ENCODE measurements at places on chromosomes 12 and 14.

GRCh38 chr14:69079188-69079742 lies 73.7 kb downstream of the DCAF5 start:
- no peak for DNase-seq

DNA sequence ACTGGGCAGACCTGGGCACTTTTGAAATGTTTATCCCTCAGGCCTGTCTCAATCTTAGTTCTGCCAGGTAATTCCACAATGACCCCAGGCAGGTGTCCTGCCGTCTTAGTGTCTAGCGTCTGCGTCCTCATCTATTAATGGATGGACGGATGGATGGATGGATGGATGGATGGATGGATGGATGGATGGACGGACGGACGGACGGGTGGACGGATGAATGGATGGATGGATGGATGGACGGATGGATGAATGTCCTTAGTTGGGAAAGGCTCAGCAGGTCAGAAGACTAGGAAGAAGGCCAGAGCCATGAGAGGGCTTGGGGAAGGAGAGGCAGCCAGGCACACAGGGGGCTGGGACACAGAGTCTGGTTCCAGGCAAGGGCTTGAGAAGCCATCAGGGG lies 141.3 kb downstream of the CALM1 start:
- no peak for DNase-seq

DNA sequence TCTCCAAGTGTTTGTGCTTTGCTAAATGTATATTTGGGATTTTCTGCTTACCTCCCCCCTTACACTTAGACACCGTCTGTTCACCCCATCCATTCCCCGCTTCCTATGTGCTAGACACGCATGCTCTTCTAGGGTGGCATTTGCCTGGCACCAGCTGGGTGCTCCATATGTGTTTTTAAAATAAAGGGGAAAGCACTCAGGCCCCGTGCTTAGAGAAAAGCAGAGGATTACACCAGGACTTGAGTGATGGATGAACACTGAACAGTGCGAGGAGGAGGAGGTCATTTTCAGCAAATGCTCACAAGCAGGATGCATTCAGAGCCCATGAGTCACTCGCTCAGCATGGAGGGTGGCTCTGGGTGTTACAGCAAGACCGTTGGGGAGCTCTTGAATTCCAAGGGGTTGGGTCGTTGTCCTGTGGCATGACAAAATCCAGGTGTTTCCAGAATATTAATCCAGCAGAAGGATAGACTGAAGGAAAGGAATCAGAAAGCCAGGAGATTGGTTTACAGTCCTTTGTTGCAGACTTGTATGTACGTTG lies 2.9 kb upstream of the BDKRB1 start:
- no peak for DNase-seq

DNA sequence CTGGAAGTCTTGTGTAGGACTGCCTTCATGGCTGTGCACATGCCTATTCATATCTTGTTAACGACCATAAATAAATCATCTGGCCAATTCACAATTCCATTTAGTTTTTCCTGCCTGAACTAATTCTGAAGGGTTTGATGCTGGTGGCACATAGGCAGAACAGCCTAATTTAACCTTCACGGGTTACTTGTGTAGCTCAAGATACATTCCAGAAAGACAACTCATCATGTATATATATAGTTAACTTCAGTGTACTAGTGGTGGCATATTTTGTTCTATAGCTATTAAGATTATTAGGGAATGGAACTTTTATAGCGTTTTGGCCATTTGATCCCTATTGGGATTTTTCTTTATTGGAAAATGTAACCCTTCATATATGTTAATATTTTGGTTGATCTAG lies 31.4 kb downstream of the CFAP54 start:
- DNase-seq = no peak

GRCh38 chr12:46462641-46463355 lies 90.2 kb upstream of the SLC38A2 start:
- no peak for DNase-seq

DNA sequence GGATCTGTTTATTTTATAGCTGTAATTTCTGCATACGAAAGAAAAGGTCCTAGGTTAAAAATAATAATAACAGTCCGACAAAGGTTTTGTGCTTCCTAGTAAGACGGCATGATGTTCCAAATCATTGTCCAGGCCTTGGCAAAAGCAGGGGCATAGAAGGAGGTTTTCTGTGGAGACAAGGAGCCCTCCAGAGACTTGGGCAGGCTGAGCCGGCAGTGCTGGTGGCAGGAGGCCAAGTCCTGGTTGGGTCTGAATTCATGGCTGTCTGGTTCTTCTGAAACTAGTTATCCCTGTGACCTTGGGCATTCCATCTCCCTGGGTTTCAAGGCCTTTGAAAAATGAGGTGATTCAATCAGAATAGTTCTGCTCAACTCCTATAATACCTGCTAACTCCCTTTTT lies 44.0 kb downstream of the KCNK13 start:
- no peak for DNase-seq

DNA sequence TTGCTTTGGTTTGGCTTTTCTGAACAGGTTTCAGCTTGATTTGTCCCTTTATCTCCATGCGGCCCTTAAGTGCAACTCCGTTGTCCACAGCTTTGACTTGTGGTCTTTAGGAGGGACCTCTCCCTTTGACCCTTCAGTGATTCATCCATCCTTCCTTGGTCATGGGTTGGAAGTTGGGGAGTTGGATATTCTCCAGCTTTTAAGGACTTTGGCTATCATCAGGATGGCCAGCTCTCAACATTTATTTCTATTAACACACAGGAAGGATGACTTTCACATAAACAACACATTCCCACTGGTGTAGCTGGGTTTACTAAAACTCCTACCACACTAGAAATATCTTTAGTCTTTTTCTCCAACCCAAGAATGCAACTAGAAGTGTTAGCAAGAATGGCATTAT lies 50.9 kb upstream of the E2F7 start:
- DNase-seq = no peak

DNA sequence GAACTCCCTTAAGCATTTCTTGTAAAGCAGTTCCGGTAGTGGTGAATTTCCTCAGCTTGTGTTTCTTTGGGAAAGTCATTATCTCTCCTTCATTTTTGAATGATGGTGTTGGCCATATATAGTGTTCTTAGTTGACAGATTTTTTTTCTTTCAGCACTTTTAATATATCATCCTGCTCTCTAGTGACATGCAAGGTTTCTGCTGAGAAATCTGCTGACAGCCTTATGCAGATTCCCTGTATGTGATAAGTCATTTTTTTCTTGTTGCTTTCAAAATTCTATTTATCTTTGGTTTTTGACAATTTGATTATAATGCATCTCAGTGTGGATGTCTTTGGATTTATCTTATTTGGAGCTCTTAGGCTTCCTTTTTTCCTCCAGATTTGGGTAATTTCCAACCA lies 135.7 kb downstream of the PTPRO start:
- no peak for DNase-seq

GRCh38 chr12:11635341-11635740 lies 14.1 kb upstream of the ETV6 start:
- no peak for DNase-seq

All from activated T-cell treated with anti-CD3 and anti-CD28 coated beads for 48 hours (primary cell).